T follicular helper cell (primary cell): ENCODE measurements at places on chromosomes 7 and 10.

GRCh38 chr10:51397695-51398094 lies 301.7 kb downstream of the CSTF2T start:
- no peak for DNase-seq

- DNase-seq = no peak
Measured at GRCh38 chr7:75739796-75740672, 1.3 kb upstream of the HIP1 start.

- no peak for DNase-seq
Measured at GRCh38 chr7:107118109-107118900, 50.5 kb upstream of the HBP1 start.

DNA sequence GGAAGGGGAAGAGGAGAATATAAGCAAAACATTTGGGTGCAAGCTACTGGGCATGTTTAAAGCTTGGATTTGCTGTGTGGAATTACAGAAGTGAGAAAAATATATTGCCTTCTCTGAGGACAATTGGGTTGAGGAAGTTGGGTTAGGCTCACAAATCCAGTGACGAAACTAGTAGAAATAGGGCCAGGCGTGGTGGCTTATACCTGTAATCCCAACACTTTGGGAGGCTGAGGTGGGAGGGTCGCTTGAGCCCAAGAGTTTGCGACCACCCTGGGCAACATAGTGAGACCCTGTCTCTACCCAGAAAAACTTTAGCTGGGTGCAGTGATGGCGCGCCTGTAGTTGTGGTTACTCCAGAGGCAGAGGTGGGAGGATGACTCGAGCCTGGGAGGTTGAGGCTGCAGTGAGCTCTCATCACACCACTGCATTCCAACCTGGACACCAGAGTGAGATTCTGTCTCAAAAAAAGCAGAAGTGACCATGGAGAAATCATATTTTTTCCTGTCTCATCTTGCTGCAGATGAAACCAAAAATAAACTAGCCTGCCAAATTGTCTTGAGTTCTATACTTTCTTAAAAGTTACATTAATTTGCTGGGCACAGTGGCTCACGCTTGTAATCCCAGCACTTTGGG lies 22.4 kb downstream of the NRBF2 start:
- no peak for DNase-seq

- DNase-seq = no peak
Measured at GRCh38 chr7:117667456-117667855, 187.6 kb downstream of the CFTR start.

DNA sequence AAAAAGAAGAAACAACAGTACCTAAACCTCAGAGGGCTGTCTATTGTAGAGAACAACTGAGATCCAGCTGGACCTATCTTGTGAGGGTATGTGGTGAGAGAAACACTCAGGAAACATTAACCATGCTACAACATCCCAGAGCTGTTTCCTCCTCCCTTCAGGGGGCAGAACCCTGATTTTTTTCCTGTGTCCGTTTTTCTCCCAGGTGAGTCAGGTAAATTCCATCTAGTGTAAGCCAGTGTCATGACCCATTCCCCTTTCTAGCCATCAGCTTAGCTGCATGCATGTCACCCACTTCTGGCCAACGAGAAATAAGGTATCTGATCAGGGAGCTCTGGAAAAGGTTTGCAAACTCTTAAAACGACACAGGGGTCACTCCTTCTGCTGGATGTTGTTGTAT lies 103.8 kb downstream of the DNMBP start:
- no peak for DNase-seq

DNA sequence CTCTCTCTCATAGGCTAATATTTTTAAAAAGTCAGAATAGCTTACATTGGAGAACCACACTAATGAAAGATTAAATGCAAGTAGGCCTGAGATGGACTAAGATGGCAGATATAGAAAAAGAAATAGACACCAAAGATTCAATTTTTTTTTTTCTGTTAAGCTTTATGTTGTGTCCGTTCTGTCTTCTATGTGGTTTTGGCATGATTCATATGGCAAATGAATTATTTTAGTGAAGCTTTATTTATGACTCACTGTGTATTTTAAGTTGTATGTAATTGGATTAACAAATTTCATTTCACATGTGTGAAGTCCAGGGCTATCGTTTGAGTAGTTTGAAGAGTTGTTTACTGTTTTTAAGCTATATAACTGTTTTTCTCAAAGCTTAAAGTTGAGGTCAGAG lies 214.8 kb downstream of the CAMK1D start:
- no peak for DNase-seq

- DNase-seq = no peak
Measured at GRCh38 chr10:14665304-14665703, 109.4 kb downstream of the FAM107B start.

DNA sequence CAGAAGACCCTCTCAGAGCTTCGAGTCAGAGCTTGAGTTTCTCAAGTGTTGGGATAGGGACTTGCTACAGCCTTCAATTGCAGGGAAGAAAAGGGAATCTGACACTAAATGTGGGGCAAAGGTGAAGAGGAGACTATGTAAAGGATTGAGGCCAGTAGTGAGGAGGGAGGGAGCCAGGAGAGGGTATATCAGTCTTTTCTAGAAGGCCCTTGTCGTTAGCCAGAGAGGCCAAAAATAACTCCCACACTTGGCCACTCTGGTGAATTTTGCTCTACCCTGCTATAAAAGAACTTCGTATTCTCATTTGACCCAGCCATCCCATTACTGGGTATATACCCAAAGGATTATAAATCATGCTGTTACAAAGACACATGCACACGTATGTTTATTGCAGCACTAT lies 162.0 kb downstream of the MDFIC start:
- DNase-seq = no peak

GRCh38 chr7:52154382-52154781 lies 837.8 kb upstream of the COBL start:
- no peak for DNase-seq

DNA sequence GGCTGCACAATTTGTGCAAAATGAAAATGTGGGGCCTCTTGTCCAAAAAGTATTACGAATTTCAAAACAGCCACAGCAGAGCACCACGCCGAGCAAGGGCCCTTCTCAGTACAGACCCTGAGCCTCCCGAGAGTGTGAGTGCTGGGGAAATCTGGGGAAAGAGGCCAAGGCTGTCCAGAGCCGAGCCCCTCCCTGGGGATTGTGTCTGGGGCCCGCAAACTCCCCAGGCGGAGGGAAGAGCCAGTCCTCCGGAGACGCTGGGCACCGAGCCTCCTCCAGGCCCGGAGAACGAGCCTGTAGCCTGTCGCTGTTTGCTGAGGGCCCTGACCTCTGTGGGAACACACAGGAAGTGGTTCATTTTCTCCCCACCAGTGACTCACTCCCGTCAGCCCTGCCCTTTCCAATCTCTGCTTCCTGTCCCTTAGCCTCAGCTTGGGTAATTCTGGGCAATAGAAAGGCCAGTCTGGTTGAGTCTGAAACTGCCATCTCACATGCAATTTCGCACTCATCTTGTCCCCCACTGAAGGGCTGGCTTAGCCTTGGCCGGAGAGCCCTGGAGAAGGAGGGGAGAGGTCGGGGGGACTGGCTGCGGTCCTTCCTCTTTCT lies 19.5 kb upstream of the GNA12 start:
- no peak for DNase-seq

DNA sequence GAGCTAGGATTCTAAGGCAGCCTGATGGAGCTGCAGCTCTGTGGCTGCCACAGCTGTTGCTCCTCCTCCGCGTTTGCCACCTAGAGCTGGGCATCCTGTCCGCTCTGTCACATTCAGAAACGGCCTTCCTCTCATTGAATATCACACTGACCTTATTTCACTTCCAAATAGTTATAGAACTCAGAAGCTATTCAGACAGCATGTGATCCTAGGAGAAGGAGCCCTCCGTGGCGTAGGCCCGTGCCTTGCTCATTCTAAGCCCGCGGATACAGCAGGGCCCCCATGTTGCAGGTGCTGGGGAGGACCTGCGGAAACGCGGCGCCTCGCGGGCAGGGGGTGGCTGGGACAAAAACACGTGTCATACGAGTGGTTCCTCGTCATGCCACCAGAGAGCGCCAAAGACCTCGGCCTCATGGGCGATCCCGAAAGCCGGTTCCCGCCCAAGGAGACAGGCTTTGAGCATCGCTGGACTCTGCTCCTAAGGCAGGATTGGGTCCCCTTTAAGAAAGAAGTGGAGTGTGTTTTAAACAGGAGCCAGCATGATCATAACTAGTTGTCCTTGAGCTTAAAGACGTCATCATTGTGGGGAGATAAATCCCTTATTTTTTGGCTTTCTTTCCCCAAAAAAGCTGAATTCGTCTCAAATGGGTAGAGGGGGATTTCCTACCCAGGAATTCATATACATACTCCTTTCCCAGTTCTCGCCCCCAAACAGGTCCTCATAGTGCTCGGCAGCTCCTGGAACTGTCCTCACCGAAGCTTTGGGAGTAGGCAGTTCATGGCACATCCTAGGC lies 17.9 kb upstream of the FIGNL1 start:
- DNase-seq = peak; percentile 61

DNA sequence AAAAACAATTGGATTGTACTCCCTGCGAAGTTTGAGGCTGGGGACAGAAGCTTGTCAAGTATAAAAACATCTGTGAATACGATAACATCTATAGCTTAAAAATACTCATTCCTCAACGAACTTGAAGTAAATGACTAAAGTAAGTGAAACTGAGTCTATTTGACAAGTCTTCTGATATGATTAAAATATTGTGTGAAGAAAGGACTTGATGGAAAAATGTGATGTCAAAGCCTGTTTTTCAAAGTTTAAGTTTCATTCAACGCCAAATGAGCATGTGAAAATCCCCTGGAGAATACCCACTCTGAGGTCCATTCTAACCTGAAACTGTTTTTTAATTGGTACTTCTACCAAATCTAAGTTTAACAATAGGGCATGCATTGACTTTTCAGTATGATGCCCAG lies 122.3 kb upstream of the MDFIC start:
- DNase-seq = no peak

- DNase-seq = peak; percentile 3
Measured at GRCh38 chr7:37234928-37235327, 213.7 kb downstream of the ELMO1 start.

GRCh38 chr7:6299774-6300173 lies 27.4 kb upstream of the CYTH3 start:
- no peak for DNase-seq

- DNase-seq = no peak
Measured at GRCh38 chr10:60803433-60803832, 25.2 kb downstream of the CDK1 start.

DNA sequence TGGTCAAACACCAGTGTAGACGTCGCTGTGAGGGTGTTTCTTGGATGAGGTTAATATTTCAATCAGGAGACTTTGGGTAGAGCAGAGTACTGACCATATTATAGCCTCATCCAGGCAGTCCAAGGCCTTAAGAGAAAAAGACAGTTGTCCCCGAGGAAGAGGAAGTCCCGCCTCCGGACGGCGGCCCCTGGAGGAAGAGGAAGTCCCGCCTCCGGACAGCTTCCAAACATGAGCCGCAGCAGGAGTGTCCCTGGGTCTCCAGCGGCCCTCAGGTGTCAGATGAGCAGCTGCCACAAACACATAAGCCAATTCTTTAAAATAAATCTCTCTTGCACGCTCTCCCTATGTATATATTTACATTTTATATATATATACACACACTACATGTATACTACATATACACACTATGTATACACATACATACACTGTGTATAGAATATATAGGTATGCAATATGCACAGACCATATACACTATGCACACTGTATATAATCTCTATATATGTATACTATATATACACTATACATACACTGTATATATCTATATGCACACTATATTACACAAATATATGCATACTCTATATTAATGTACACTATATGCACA lies 37.5 kb downstream of the PWWP2B start:
- DNase-seq = no peak

DNA sequence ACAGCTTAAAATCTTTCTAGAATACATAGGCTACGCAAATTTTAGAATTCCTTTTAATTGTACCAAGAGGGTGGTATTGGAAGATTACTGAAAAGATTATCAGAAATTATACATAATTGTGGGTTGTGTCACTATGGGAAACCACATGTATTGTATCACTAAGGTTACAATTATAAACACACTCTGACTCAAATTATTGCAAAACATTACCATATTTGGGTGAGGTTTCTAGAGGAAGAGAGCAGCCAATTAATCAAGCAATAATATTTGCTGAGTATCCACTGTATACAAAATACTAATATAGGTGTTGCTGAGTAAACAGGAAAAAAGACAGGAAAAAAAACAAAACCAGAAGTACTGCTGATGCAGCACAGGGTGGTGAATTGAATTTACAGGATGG lies 3.1 kb upstream of the CAPZA2 start:
- DNase-seq = no peak

DNA sequence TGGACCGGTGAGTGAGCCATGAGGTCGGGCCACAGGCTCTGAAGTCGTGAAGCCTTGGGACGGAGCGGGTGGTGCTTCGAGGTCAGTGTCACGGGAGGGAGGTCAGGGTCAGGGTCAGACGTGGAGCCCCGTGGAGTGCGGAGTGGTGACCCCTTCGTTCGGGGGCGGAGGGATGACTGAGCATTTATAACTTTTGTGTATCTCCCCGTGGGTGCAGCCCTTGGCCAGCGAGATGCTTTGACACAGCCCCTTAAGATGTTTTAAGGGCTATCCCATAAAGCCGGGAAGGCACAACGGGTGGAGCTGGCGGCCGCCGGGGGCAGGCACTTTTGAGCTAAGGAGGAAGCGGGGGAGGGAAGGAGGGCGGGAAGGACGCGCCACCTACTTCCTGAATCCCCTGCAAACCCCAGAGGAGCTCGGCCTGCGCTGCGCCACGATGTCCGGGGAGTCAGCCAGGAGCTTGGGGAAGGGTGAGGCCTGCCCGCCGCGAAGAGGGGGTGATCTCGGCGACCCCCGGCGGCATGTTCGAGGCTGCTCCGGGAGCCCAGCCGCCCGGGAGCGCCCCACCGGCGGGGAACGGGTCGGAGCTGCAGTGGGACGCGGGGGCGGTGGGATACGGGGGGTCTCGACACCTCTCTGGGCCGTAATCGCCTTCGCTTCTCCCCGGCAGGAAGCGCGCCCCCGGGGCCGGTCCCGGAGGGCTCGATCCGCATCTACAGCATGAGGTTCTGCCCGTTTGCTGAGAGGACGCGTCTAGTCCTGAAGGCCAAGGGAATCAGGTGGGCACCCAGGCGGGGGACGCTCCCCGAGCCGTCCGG lies at the start of gene GSTO1:
TSS of gene GSTO1 (plus strand) at position 400 of the 818 bp plus-strand sequence. CDS start at position 437, 37 bp downstream.
- DNase-seq = peak; percentile 31

- DNase-seq = no peak
Measured at GRCh38 chr10:10667466-10667865, 350.2 kb upstream of the CELF2 start.
